SJSA1 (cell line): ENCODE measurements at places on chromosomes 7 and 10.

DNA sequence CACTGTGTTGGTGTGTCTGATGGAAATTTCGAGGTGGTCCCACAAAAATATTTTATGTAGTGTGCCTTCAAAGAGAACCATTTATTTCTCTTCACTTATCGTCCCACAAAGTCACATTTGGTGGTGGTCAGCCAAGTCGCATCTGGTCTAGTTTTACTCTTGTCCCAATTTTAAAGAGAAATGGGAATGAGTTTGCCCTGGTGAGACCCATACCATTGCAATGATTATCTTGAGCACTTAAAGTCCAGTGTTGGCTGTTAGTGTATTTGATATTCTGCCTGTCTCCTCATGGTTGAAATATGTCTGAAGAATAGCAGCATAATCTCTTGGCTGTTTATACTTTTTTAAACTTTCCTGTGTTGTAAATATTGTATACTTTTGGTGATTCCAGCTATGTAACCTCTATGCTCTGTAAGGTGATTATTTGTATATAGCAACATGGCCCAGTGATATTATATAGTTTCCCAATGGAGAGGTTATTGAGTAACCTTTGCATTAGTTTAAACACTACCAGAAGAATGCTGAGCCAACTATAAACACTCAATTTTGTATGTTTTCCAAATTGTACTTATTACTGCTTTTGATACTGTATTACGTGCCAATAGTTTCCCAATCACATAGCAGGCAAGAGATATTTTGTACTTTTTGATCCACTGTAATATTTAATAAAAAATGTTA, 172.2 kb downstream of the RTKN2 start:
- no peak for DNase-seq

DNA sequence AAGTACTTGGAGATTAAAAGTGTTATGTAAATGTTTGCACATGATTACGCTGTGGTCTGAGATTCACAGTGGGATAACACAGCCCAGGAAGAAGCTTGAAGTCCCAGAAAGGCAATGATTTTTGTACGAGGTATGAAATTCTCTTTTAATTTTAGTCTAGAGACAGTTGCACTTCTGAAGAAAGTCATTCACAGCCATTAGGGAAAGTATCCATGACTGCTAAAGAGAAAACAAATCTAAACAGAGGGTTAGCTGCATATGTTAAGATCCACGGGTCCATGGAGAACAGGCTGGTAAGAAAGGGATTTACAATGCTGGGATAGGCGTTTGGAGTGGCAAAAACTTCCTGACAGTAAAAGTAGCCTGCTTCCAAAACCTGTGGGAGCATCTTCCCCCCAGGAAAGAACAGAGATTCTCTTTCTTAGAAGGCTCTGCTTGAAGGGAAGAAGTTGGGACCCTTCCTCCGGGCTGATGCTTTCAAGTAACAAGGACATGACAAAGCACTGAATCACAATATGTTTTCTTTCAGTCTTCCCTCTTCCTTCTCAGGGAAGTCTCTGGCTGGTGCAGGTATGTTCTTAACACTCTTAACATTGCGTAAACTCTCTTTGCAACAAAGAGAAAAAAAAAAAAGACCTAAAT, 220.8 kb upstream of the CELF2 start:
- DNase-seq, result no peak

DNA sequence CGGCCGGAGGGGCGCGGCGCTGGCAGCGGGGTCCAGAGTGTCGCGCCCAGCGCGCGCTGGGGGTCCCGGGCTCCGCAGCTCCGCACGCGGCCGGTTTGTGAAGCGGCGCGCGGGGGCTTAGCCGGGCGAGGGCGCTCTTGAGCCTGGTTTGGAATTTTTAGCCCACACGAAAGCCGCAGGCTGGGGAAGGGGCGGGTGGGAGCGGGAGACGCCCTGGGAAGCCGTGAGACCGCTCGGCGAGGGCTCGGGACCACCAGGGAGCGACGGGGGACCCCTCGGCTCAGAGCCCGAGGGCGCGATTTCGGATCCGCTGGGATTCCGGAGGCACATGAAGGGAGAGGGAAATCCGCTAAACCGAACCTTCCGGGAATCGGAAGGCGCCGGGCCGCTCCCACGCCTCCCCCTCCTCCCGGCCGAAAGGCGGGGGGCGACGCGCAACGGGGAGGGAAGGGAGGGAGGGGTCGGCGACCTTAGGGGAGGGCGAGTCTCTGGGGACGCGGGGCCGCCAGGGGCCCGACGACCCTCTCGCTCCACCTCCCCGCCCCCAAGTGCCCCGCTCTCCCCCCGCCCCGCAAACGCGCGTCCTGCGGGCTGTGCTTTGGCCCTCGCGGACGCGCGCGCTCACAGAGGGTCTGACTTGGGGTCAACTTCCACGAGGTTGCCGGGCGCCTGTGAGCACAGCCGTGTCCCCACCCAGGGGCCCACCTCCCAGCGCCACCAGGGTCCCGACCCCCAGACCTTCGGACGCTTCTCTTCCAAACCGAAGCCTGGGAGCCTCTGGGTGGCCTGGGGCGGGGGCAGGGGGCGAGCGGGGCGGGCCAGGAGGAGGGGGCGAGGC, 5.1 kb upstream of the ELFN1 start:
- DNase-seq, result peak; percentile 46

DNA sequence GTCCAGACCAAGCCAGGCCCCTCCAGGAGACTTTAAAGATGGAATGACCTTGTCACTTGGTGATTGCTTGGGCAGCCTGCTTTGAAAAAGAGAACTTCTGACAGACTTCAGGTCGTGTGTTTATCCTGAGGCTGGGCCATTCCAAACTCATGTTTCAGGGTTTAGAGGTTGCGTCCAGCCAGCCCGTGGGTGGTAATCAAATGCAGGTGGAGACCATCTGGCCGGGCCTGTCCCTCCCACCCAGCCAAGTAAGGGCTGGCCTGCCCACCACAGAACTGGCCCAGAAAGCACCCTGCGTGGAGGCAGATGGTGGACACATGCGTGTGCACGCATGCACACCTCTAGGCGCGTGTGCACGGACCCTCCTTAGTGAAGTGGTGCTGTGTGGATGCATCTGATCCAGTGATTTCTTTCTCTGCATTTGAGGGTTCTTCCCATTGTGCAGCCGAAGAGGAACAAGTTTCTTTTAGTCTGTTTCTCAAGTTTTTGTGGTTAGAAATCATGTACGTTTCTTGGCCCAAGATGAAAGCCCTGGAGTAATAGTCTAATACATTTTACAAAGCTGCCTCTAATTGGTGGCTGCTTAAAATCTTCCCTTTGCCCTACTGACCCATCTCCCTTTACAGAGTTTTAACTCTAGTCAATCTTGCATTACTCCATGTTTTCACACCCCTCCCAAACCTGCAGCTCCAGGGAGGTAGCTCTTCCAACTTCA, 43.0 kb downstream of the SUFU start:
- no peak for DNase-seq

DNA sequence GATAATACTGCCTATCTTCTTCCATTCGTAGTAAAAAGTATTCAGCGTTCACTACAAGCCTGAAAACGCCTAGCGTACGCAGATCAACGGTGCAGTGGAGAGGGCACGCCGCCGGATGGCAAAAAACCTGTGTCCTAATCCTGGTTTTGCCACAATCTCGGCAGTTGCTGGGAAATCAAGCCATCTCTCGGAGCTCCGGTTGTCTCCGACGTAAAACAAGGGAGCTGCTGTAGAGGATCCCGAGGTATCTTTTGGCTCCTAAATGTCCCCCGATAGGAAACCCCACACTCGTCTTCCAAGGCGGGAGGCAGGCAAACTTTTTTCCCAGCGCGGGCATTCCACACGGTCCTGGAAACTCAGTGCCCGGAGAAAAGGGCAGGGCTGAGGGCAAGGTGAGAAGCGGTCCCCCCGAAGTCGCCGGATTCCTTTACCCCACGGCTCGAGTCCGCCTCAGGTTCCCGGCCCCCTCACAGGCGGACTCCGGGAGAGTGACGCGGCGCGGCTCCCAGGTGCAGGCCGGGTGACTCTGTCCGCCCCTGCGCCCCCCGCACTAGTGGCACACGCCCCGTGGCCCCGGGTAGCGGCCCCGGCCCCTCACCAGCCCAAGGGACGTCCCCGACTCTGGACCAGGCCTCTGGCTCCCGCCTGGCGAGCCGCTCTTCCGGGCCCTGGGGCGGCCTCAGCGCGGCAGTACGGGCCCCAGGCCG, 649 bp downstream of the IDE start:
- no peak for DNase-seq

DNA sequence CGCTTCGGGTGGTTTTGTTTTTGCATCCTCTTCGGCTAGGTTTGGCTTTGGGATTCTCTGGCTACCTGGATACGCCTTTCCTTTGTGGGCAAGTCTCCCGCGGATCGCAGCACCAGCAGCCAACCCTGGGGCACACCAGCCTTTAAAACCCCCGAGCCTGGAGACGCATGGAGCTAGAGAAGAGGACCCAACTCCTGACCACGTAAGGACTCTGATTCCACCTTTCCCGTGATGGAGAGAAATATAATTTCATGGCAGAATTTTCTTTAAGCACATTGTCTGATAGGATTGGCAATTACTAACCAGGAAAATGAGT, 535.4 kb upstream of the GALNT17 start:
- DNase-seq, result no peak

GRCh38 chr7:100444311-100445278, 8.3 kb upstream of the PPP1R35 start:
- DNase-seq, result no peak

DNA sequence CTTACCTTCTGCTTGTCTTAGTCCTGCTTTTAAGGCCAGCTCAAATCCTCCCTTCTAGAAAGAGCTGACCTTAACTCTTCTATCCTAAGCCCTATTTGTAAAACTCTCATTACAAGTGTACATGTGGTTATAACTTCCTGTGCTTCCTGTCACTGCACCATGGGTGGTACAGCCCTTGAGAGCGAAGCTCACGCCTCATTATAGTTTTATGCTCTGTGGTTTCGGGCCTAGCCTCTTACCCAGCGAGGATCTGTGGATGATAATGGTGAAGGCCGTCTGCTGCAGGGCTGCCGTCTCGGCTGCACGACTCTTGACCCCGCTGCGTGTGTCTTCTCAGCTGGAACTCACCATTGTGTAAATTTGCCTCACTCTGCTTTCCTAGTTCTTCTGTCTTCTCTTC, 74.6 kb downstream of the CUL1 start:
- peak; percentile 78 for DNase-seq

DNA sequence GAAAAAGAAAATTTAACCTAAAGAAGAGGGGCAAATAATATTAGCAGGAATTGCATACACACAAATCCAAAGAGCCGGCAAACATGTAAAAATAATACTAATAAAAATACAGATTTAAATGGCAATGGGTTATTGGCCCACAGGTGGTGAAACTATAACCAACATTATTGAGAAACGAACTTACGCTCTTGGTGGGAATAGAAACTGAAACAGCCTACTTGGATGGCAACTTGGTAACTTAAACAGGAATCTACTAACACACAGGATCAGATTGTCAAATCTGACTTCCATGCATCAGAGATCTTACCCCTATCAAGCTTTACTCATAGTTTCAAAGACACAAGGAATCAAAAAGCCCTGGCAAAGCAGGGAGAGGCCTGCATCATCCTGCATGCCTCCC, 66.5 kb downstream of the ANLN start:
- DNase-seq, result no peak

GRCh38 chr7:107870427-107871000, 20.5 kb upstream of the DLD start:
- DNase-seq, result no peak

- DNase-seq, result no peak
These were observed 11.7 kb downstream of the PLAC9 start for GRCh38 chr10:80144067-80144695.
